Omental fat pad (tissue), 4 donors: ENCODE measurements at places on chromosomes 1 and 21. TPM values are rescaled to one million over a fixed set of nuclear protein-coding genes. Genes with fewer than 3 reads are reported as not detected.

DNA sequence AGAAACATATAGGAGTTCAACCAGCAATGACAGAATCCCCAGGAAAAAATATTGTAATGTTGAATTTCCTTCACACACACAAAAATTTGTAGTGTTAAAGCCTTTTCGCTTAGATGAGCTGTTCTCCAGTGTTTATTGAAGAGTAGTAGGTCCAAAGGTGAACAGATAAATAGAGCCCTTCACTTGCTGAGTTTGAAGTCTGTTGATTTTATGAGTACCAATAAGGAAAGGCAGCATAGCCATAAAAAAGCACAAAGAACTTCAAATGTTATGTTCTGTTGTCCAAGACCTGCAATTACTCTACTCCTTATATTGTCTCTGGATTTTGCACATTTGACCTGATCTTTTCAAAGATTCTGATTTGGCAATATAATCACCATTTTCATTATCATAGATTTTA lies 362.7 kb upstream of the B3GALT2 start:
- DNase-seq, result no peak

DNA sequence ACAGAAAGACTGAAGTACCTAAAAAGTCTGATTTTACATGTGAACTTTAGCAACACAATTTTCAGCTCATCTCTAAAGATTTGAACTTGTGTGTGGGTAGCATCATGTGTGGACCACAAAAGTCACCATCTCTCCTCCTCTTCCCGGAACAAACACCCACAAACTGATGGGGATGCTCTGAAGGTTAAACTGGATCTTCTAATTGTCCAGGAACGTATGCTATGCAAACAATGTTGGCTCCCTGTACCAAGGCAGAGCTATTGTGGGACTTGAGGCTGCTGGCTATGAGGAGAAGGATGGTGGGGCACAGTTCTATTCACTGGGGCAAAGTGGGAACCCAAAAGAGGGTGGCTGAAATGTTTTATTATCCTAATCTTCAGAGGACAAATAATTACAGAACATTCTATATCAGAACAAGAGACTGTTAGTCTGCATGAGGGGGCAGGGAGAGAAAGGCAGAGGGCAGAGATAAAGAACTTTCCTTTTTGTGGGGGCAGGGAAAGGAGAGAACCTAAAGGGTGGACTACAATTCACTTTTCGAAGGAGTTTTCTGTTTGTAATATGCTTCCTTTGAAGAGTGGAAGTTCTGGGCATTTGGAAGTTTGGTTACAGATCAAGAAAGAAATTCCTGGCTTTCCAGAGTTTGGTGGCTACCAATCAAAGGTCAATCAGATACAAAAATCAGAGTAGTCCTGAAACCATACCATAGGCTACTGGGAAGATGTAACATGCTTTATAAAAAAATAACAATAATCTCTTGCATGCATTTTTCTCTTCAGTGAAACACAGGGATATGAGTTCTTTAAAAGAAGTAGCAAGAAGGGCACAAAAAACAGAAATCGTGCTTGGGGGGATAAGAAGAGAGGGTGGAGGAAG lies 62.9 kb downstream of the GADD45A start:
- no peak for DNase-seq

GRCh38 chr21:41478319-41479177 lies 29.4 kb downstream of the TMPRSS2 start:
- DNase-seq, result no peak

- DNase-seq, result no peak
Measured at GRCh38 chr21:25638660-25639550, at the start of gene JAM2. Gene JAM2, plus strand, starts transcription at chr21:25639258. Its CDS starts 564 bp downstream, at chr21:25639822.

DNA sequence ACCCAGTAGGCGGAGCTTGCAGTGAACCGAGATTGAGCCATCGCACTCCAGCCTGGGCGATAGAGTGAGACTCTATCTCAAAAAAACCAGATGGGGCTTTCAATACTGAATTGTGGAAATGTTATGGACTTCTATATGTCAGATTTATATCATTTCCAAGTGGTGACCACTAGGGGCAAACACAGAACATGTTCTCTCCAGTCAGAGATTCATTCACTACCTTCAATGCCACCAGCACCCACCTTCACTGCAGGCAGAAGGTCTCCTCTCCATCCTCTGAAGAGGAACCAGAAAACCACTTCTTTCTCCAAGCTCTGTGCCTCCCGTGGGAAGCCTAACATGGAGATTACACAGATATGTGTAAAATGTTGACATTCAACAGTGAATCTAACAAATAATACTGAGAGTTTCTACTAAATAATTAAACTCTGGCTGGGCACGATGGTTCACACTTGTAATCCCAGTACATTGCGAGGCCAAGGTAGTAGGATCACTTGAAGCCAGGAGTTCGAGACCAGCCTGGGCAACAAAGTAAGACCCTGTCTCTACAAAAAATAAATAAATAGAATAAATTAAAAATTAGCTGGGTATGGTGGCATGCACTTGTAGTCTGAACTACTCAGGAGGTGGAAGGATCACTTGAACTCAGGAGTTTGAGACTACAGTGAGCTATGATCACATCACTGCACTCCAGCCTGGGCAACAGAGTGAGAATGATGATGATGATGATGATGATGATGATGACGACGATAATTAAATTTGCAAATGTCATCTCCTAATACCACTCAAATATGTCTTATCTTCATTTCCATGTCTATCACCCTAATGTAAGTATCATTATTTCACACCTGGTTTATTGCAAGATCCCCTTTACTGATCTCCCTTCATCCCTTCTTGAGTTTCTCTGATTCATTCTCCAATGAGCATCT lies 151.1 kb downstream of the ZNF281 start:
- no peak for DNase-seq

GRCh38 chr1:199205740-199206441 lies 567.1 kb downstream of the PTPRC start:
- no peak for DNase-seq

GRCh38 chr1:171919891-171920887 lies 78.9 kb downstream of the DNM3 start:
- no peak for DNase-seq

DNA sequence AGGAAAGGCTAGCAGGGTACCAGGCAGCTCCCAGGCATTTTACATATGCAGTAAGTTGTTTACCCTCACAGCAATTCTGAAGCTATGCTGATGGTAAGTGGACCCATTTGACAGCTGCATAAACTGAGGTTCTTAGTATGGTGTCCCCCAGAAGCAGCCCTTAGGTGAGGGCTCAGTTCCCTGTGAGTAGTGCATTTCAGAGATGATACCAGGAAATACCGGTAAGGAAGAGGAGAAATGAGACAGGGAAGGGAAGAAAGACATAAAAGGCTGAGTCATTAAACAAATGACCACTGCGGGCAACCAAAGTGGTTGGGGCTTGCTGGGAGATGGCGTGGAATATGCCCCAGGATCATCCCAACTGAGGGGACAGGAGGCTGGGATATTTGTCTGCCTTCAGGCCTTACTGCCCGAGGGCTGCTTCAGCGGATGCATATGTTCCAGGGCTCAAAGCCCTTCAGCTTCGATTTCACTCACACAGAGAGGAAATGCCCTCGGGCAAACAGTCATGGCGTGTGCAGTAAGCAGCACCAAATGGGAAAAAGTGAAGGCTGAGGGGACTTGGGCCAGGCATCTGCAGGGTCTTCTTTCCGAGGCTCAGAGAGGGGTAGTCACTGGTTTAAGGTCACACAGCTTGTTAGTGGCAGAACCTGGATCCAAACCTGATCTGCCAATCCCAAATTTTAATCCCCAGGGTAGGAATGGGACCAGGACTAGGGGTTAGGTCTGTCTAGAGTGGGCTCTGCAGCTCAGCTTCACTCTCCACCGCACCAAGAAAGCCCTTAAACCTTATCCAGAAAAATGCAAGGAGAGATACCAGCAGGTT lies 133.7 kb upstream of the RUNX3 start:
- no peak for DNase-seq

GRCh38 chr1:48725341-48726046 lies 51.2 kb downstream of the BEND5 start:
- DNase-seq, result no peak

GRCh38 chr1:70499695-70500094 lies 88.6 kb downstream of the CTH start:
- no peak for DNase-seq

DNA sequence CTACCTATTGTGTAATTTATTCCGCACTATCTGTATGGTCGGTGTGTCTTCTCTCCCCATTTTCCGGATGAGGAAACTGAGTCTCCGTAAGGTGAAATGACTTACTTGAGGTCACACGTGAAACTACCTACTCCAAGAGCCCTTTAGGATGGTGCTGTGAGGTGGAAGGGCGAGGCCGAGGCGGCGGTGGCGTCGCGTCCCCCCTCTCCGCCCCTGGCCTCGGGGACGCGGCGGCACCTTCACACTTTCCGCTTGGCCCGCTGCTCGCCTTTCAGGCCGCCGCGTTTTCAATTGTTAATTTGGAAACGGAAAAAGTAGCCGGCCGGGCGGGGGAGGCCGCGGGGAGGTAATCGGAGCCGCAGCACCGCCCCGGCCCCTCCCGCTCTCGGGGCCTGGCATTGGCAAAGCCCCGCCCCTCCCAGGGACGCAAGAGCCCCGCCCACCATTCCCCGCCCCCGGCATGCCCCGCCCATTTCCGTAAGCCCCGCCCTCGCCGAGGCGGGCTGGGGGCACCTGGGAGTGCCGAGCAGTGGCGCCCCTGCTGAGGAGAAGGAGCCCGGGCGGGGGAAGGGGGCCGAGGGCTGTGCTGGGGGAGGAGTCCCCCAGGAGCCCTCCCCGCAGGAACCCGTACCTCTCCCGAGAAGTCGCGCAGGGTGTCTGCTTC lies 18.6 kb downstream of the KCNQ4 start:
- DNase-seq, result peak; percentile 52

GRCh38 chr21:42155045-42155855 lies 63.7 kb upstream of the ABCG1 start:
- DNase-seq, result no peak

DNA sequence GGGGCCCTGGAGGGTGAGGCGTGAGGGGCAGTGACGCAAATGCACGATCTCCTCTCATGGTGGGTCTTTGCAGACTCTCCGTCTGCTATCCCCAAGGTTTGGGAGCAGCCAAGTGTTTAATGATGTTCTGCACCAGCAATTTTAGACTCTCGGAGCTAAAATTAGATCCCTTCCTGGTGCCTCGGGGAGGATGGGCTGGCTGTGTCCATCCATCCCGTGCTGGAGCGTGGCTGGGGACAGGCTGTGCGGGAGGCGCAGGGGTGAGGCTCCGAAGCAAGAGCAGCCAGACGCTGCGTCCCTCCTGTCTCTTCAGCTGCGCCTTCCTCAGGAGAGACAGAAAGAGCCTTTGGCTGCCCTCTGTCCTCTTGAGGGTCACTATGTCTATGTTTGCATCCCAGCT lies 387.6 kb downstream of the CAMTA1 start:
- DNase-seq, result no peak

GRCh38 chr21:30209601-30210000 lies 6.3 kb downstream of the CLDN8 start:
- DNase-seq, result no peak

- no peak for DNase-seq
Measured at GRCh38 chr1:62325681-62326080, 6.4 kb upstream of the KANK4 start.

DNA sequence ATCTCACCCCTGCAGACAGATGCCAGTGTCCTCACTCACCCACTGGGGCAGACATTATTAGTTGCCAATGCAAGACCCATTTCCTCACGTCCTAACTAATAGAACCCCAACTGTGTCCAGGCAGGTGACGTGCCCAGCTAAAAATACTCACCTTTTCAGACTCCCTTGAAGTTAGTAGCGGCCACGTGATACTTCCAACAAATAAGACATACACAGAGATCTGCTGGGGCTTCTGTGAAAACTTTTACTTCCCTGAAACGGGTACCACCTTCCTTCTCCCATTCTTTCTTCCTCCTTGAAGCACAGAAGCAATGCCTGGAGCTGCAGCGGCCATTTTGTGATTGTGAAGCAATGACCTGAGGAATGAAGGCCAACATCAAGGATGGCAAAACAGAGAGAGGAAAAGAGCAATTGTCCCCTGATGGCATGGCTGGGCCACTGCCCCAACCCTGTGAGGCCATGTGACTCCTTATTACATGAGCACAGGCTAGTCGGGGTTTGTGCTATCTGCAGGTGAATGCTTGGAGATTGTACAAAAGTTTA lies 74.4 kb upstream of the TMPRSS2 start:
- no peak for DNase-seq

DNA sequence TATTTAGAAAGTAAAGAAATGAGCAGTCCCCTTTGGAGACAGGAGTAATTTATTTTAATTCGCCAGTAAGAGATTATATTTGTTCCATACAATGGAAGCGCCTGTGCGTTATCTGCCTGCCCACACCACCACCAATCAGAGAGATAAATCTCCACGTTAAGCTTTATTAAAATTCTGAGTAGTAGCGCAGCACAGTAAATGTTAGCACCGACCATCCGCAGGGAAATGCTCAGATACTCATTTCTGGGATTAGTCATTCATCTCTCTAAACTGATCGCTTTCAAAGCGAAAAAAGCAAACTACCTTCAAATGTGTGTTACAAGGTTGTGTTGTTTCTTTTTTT lies 1.2 kb downstream of the ETS2 start:
- DNase-seq, result no peak

DNA sequence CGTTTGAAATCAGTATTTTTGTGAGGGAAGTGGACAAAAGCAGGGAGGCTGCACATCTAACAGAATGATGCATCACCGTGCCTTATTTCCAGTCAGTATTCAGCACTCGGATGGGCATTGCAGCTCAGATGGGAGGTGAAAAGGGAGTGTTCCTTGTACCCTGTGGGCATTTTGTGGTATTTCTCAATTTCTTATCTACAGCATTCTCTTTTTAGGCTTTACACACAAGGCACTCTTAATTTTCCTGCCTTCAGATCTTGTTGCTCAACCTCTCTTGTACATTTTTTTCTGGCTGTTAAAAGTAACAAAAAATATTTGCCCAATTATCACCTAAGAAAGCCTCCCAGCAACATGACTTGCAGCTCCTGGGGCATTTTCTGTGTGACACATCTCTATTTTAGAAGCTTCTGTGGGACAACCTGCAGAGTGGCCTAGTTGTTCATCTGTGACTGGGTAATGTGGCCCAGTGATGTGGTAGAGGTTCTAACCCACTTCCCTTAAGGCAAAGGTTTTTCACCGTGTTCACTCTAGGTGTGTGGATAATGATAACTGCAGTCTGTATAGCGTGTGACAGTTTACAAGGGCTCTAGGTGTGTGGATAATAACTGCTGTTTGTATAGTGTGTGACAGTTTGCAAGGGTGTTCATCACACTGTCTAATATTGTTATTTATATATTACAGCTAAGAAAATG lies 257.2 kb downstream of the PTGER3 start:
- DNase-seq, result no peak

- DNase-seq, result no peak
Measured at GRCh38 chr21:44365967-44366585, 12.7 kb downstream of the TRPM2 start.

CDC73 gene
- total RNA-seq, result 34.0 TPM

PRRX1 gene
- total RNA-seq, result 43.2 TPM

ECM1 gene
- total RNA-seq, result 24.8 TPM

F3 gene
- total RNA-seq, result 158 TPM

FAM72C gene
- total RNA-seq, result 0.24 TPM

SPRR2B gene
- total RNA-seq, result not detected

RGS1 gene
- 54.6 TPM for total RNA-seq
